ENCODE measurements at places on chromosomes 13 and 19. TPM values are rescaled to one million over a fixed set of nuclear protein-coding genes. Genes with fewer than 3 reads are reported as not detected.

CCNA1 gene
- total RNA-seq, result 3.1 TPM

NUP58 gene
- total RNA-seq, result 54.7 TPM

ZNF729 gene
- not detected for total RNA-seq

PRR19 gene
- 2.2 TPM for total RNA-seq

SLC8A2 gene
- total RNA-seq, result 57.2 TPM

IER2 gene
- total RNA-seq, result 28.4 TPM

OR4F17 gene
- total RNA-seq, result not detected

SSBP4 gene
- total RNA-seq, result 135 TPM

ZNF135 gene
- 19.5 TPM for total RNA-seq

ETHE1 gene
- 14.0 TPM for total RNA-seq

AMER2 gene
- 264 TPM for total RNA-seq
